ENCODE measurements at places on chromosomes 3 and 15.

GRCh38 chr3:177516158-177517011, 319.1 kb upstream of the TBL1XR1 start:
- no peak for DNase-seq

DNA sequence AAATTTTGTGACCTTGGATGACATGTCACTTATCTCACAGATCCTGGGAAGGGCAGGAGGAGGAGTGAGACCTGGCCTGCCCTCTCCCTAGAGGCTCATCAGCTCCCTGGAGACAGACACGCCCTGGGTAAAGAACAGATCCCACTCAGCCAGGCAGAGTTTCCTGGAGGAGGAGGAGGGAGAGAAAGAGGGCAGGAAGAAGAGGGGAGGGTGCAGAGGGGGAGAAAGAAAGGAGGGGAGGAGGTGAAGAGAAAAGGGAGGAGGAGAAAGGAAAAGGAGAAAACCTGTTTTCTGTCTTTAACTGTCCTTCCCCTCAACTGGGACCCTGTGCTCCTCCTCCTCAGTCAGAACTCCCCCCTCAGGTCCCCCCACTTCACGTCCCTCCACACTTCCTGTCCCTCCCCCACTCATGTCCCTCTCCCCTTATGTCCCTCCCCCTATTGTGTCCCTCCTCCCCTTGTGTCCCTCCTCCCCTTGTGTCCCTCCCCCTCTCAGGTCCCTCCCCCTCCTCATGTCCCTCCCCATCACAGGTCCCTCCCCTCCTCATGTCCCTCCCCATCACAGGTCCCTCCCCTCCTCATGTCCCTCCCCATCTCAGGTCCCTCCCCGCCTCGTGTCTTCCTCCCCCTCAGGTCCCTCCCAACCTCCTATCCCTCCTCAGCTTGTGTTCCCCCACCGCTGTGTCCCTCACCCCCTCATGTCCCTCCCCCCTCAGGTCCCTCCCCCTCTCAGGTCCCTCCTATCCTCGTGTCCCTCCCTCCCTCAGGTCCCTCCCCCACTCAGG, 52.3 kb upstream of the CGNL1 start:
- peak; percentile 74 for DNase-seq

- no peak for DNase-seq
Observed at GRCh38 chr3:108041253-108041652, 49.6 kb downstream of the CD47 start.

GRCh38 chr15:75650908-75651809, 3.4 kb downstream of the SNX33 start:
- no peak for DNase-seq

GRCh38 chr3:178304758-178305467, 231.3 kb upstream of the KCNMB2 start:
- no peak for DNase-seq

GRCh38 chr3:70488131-70488530, 175.7 kb upstream of the MDFIC2 start:
- no peak for DNase-seq

DNA sequence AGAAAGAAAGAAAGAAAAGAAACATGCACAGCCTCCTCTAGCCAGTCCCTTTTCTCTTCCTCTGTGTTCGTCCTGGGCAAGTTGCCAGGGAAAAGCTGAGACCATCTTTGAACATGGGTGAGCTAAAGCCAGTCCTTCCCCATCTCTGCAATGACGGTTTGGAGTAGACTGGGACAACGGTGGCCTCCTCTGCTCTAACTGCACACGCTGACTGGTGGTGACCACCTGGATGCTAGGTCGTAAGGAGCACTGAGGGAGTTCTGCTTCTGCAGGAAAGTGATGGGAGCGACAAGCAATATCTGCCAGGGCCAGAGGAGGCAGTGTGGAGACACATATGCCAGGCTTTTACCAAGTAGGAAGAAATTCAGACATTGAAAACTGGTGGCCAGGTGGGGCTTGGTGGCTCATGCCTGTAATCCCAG, 111.7 kb downstream of the NUP210 start:
- peak; percentile 19 for DNase-seq

- no peak for DNase-seq
Observed at GRCh38 chr3:30970183-30970582, 75.7 kb upstream of the GADL1 start.

DNA sequence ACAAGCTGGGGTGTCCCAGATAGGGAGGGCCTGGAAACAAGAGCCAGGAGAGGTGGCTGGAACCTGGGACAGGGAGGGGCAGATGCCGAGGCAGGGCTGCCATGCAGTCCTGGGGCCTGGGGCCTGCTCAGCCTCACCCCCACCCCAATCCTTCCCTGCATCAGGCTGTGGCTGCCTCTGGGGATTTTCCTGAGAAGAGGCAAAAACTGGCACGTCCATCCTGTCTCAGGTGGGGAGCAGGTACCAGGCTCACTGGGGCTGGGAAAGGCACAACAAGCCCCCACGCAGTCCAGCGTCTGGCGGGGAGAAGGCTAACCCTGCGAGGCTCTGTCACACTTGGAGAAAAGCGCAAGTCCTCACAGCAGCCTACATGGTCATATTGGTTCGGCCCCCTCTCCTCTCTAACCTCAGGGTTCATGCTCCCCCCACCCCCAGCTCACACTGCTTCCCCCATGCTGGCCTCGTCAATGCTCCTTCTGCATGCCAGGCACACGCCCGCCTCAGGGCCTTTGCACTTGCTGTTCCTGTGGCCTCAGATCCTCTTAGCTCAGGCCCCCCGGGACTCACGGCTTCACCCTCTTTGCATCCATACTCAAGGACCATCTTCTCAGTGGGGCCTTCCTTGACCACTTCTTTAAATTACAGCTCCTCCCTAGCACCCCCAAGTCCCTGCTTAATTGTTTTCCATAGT, 53.1 kb downstream of the LINGO1 start:
- no peak for DNase-seq

- DNase-seq = peak; percentile 57
Observed at GRCh38 chr3:112327371-112327951, 5.5 kb upstream of the CD200 start.

DNA sequence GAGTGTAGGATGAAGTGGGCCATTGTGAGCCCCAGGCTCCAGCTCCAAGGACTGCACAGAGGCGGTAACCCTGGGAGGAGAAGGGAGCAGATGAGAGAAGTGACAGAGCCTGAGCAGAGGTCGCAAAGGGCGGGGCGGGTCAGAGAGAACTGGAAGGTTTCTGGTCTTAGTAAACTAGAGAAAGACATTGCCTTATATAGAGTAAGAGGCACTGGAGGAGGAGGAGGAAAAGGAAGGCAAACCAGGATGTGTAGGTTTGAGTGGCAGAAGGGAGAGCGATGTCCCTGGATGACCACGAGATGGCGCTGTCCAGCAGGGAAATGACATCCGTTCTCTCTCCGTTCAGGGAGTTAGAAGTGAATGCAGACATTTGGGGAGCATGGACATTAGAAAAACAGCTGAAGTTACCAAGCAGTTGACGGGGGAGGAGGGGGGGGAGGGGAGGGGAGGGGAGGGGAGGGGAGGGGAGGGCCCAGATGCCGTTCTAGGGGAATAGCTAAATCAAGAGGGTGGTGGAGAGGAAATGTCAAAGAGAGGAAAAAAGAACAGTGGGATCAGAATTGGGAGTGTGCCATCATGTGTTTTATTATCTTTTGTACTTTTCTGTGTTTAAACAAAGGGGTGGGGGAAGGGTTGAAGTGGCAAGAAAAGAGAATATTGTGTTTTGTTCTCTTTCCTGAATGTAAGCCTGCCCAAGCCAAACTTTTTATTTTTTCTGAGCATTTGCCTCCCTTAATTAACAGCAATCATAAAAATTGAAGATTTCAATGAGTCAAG, 48.8 kb downstream of the STARD5 start:
- DNase-seq = peak; percentile 67

- no peak for DNase-seq
Observed at GRCh38 chr3:171384101-171384891, 75.9 kb downstream of the TNIK start.

- DNase-seq = no peak
Observed at GRCh38 chr3:109687626-109688025, 350.3 kb upstream of the DPPA4 start.

DNA sequence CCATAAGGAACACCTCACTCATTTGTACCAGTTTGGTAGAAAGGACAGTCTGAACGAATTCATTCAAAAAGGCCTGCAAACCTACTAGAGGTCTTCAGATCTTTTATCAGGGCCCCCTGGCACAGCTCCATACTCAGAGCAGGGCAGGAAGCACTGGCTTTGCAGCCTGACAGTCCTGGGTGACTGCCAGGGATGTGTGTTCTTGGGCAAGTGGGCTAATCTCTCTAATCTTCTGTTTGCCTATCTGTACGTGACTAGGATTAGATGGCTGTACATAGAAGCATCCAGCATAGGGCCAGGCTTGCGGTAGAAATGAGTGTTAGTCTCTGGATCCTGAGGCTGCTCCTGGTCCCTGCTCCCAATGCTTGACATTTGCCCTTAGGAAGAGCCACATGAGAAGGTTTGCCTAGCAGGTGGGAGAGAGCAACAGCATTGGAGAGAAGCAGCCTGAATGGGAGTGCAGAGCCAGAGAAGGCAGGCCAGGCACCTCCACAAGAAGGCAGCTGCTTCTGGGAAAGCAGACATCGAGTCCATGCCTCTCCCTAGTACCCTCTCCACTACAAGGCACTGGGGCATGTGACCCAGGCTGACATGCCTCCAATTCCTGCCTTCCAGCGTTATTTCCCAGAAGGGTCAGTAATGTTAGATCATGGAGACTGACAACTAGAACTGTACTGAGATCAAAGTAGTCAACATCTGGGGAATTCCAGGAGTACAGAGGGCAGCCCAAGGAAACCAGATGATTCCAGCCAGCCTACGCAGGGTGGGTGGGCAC, 1.0 kb upstream of the CXCR6 start:
- DNase-seq = peak; percentile 52

DNA sequence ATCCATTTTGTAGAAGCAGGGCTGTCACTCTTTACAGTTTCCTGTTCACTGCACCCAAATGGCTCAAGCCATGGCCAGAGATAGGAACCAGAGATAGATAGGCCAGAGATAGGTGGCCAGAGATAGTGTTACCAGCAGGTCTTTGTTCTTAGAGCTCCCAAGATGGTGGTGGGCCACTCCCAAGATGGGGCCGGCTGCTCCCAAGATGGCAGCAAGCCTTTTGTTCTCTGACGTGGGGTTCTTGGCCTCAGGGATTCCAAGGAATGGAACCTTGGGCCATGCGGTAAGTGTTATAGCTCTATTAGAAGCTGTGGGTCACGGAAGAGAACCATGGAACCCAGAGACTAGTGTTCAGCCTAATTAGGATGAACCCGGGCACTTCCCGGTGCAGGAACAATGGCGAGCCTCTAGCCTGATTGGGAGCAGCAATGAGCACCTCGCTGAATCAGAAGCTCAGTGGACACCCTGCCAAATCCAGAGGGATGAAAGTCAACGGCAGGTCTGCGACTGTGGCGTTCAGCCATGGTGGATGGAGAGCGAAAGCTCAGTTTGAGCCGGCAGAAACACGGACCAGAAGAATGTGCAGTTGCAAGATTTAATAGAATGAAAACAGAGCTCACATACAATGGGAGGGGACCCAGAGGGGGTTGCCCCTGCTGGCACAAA, 45.0 kb upstream of the CD96 start:
- DNase-seq = no peak

GRCh38 chr3:124974691-124975090, 40.1 kb upstream of the MUC13 start:
- no peak for DNase-seq

GRCh38 chr3:167851171-167851570, 115.7 kb downstream of the SERPINI1 start:
- no peak for DNase-seq

- no peak for DNase-seq
Observed at GRCh38 chr15:73717802-73718201, 33.6 kb downstream of the CD276 start.

DNA sequence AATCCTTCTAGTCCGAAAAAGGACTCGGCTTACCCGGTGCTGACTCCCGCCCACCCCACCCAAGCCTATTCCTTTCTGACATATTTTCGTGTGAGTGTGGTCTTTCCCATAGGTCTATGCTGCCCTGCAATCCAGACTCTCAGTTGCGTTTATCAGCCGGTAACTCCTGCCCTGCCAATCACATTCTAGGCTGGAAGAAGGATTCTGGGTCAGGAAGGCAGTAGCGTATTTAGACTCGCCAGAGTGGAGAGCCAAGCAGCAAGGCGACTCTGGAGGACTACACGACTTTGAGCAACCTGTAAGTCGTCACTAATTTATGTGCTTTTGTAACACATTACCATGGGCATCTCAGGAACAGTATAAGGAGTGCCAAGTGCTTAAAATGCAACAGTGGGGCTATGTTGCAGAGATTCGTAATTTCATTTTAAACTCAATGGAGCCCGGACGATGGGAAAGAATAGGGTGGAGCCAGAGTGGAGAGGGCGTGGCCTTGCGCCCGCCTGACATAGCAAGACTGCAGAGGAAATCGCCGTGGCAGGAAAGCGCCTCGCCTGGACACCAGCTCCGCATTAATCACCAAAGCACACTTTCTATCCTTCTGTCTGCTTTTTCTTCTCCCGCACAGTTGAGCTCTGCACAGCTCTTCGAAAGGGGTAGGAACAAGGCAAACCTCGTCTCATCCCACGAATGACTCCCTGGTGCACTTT, 1044.2 kb downstream of the AGBL1 start:
- DNase-seq = no peak

DNA sequence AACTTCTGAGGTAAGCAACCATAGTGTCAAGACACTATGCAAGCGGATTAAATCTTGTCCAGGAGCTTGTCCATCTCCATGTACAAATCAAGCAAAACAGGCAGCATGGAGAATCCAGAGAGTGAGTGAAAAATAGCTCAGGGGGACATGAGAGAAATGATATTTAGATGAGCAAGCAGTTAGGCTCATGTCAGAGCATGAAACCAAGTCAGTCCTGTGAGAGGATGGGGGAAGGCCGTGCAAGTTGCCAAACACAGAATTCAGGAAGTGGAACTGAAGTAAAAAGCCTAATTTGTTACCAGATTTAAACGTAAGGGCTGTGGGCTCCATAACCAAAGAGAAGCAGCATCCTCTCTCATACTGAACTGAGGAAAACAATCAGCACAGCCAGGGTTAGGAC, 995.9 kb downstream of the MCTP2 start:
- DNase-seq = no peak

- no peak for DNase-seq
Observed at GRCh38 chr3:64039981-64040733, 16.9 kb upstream of the PSMD6 start.

- DNase-seq = peak; percentile 36
Observed at GRCh38 chr3:16828815-16829214, 55.9 kb upstream of the PLCL2 start.

- no peak for DNase-seq
Observed at GRCh38 chr3:151875759-151876158, 2.3 kb downstream of the SUCNR1 start.

- no peak for DNase-seq
Observed at GRCh38 chr15:83747050-83747717, 93.3 kb downstream of the ADAMTSL3 start.

DNA sequence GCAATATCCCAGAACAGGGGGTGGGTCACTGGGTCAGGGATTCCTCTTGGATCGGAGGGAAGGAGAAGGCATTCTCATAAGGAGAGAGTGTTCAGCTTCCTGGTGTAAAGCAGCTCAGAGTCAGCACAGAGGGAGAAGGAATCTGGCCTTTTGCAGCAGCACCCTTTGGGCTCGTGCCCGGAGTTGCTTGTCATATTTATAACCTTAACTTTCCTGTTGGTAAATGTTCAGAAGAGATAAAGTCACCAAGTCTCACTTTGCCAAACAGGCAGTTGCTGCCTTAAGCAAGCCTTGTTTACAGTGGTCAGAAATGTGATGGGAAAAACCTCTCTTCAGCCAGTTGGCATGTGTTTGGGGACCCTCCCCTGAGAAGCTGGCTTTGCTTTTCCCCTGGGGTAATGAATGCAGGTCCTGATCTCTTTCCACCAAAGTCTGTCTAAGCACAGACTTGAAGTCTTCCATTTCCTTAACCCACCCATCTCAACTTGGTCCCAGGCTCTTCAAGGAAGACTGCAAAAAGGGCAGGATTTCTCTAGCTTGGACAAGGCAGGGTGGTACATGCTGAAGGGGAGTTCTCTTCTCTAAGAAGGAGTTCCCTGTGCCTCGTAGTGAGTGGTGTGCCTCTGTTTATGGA, 206.9 kb upstream of the BHLHE40 start:
- DNase-seq = no peak

Data from BE2C (cell line).